ENCODE measurements at places on chromosomes 2 and 18. TPM values are rescaled to one million over a fixed set of nuclear protein-coding genes. Genes with fewer than 3 reads are reported as not detected.

The CHRNA1 gene
- 0.25 TPM for total RNA-seq

The CIB4 gene
- total RNA-seq: not detected

The FAM237A gene
- total RNA-seq: not detected

The PIEZO2 gene
- total RNA-seq: not detected

The WNT6 gene
- total RNA-seq: not detected

The CFAP53 gene
- total RNA-seq: 0.35 TPM

The UGT1A10 gene
- not detected for total RNA-seq

The COLEC12 gene
- total RNA-seq: not detected

The CRACDL gene
- 0.10 TPM for total RNA-seq

The CACNB4 gene
- total RNA-seq: 0.30 TPM

The IL37 gene
- total RNA-seq: not detected

DNA sequence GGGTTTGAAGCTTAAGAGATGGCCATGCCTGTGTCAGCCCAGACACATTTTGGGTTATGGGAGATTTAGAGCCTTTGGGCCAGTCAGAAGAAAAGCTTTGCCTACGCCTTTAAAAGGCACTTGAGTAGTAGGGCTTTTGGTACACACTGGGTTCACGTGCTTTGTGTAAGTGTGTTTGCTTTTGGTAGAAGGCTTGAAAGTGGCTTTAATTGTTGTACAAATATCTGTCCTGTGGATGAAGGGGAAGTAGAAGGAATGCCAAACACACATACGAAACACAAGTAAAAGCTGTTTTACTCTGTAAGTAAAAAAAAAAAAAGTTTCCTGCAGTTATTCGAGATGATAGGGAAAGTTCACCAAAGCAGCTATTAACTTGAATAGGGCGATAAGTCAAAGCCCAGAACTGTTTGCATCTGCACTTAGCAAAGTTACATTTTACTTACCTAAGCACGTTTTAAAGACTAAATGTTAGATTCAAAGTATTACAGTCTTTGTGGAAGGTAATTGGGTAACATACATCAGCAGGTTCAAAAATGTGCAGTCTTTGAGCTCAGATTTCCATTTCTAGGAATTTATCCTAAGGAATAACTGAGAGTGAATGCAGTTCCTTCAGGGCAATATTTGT is 75.4 kb downstream of the STK25 start:
- no peak overlapping the region for H3K27ac ChIP-seq
- H3K36me3 ChIP-seq: peaks cover 16% of the 10 kb centered on the region
- no peak for DNase-seq
- H3K27me3 ChIP-seq: no peaks in the 10 kb centered on the region
- no peaks in the 10 kb centered on the region for H3K4me1 ChIP-seq
- no peak overlapping the region for H3K4me3 ChIP-seq

GRCh38 chr18:48404716-48405507 is 4.3 kb downstream of the ZBTB7C start:
- H3K27ac ChIP-seq: no peak overlapping the region
- no peak for DNase-seq
- H3K27me3 ChIP-seq: peaks cover 7% of the 10 kb centered on the region
- H3K4me1 ChIP-seq: peaks cover 7% of the 10 kb centered on the region
- no peak overlapping the region for H3K4me3 ChIP-seq
- H3K36me3 ChIP-seq: no peaks in the 10 kb centered on the region

- H3K4me3 ChIP-seq: no peak overlapping the region
- H3K27ac ChIP-seq: no peak overlapping the region
- H3K4me1 ChIP-seq: no peaks in the 10 kb centered on the region
- DNase-seq: no peak
- no peaks in the 10 kb centered on the region for H3K27me3 ChIP-seq
Measured at GRCh38 chr2:152925547-152926448, 207.4 kb downstream of the ARL6IP6 start.

DNA sequence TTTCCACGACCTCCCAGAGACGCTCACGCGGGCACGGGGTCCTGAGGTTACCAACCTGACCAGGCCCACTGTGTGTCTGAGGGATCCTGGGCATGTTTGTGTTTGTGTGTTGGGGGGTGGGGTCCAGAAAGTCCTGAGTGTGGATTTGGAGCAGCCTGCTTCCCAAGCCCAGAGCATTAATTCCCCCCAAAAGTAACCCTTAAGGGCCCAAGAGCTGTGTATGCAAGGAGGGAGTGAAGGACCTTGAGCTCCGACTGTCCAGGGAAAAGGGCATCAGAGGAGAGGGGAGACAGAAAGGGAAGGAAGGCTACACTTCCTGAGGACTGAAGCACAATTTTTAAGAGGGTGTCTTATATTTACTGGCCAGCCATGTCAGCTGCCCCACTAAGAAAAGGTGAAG is 5.2 kb upstream of the SIX3 start:
- H3K27ac ChIP-seq: no peak overlapping the region
- H3K27me3 ChIP-seq: peaks cover 14% of the 10 kb centered on the region
- no peaks in the 10 kb centered on the region for H3K36me3 ChIP-seq
- no peak for DNase-seq

DNA sequence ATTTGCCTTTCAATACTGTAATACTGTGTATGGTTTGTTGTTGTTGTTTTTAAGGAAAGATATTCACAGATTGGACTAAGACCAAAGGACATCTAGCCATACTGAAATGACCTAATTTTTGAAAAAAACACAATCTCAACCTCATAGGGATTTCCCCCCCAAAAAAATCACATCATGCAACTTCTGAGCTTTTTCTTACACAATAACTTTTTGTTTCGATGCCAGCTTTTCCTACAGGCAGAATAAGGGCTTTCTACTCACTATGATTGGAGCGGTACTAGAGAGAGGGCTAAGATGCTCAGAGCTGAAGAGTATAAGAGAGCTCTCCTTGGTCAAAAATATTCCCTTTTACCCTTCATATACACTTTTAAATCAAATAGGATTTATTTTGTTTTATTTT is 32.4 kb upstream of the SLC3A1 start:
- H3K36me3 ChIP-seq: no peaks in the 10 kb centered on the region
- H3K27ac ChIP-seq: no peak overlapping the region
- no peak overlapping the region for H3K4me3 ChIP-seq
- no peak for DNase-seq
- no peaks in the 10 kb centered on the region for H3K27me3 ChIP-seq

DNA sequence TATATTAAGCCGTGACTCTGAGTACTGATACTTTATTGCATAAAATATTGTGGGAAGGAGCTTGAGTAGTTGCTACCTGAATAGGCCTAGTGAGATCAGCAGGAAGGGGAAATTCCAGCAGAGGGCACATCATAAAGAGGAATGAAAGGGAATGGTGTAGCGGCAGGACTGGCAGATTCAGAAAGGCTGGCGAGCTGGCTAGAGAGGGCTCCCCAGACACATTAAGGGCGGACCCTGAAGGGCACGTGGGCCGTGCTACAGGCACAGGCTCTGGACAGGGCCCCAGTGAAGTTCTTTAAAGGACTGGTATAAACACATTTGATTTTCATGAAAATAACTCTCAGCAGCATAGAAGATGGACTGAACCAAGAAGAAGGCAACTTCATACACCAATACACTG is 43.0 kb downstream of the PTPN2 start:
- H3K4me1 ChIP-seq: peaks cover 58% of the 10 kb centered on the region
- peaks cover 5% of the 10 kb centered on the region for H3K36me3 ChIP-seq
- no peaks in the 10 kb centered on the region for H3K27me3 ChIP-seq
- H3K27ac ChIP-seq: peak overlapping the region; percentile 83
- no peak for DNase-seq

- no peak for DNase-seq
- no peak overlapping the region for H3K4me3 ChIP-seq
- no peak overlapping the region for H3K27ac ChIP-seq
- H3K27me3 ChIP-seq: no peaks in the 10 kb centered on the region
Measured at GRCh38 chr2:111670776-111671175, 213.2 kb downstream of the ANAPC1 start.

DNA sequence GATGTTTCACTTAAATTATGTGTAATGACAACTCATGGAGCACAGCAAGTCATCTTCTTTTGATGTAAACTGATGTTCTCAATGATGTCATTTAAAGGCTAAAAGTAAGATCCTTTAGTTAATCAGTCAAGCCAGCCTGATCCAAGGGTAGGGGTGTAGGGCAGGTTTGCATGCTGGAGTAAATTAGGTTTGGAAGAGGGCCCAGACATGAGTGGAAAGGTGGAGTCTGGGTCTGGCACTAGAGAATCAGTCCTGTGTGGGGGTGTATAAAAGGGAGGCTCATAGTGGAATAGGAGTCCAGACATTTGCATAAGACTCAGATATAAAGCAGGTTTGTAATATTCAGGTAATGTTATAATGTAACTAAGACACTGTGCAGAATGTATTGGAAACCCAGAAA is 88.8 kb upstream of the NYAP2 start:
- H3K4me3 ChIP-seq: no peak overlapping the region
- H3K27ac ChIP-seq: no peak overlapping the region
- no peaks in the 10 kb centered on the region for H3K4me1 ChIP-seq
- H3K36me3 ChIP-seq: no peaks in the 10 kb centered on the region

GRCh38 chr2:152587187-152587947 is 129.9 kb downstream of the PRPF40A start:
- no peak for DNase-seq
- H3K4me1 ChIP-seq: no peaks in the 10 kb centered on the region
- no peaks in the 10 kb centered on the region for H3K36me3 ChIP-seq
- peaks cover 2% of the 10 kb centered on the region for H3K27me3 ChIP-seq
- no peak overlapping the region for H3K27ac ChIP-seq

- H3K27me3 ChIP-seq: no peaks in the 10 kb centered on the region
- no peaks in the 10 kb centered on the region for H3K4me1 ChIP-seq
- no peak overlapping the region for H3K4me3 ChIP-seq
- no peak for DNase-seq
- H3K27ac ChIP-seq: no peak overlapping the region
- no peaks in the 10 kb centered on the region for H3K36me3 ChIP-seq
Measured at GRCh38 chr2:82224301-82224940, 1919.9 kb upstream of the LRRTM1 start.

GRCh38 chr2:157990173-157990572 is 111.5 kb upstream of the UPP2 start:
- no peaks in the 10 kb centered on the region for H3K4me1 ChIP-seq
- no peak overlapping the region for H3K4me3 ChIP-seq
- H3K36me3 ChIP-seq: no peaks in the 10 kb centered on the region
- DNase-seq: no peak
- H3K27me3 ChIP-seq: peaks cover 4% of the 10 kb centered on the region

- no peak for DNase-seq
- no peaks in the 10 kb centered on the region for H3K36me3 ChIP-seq
- H3K4me1 ChIP-seq: no peaks in the 10 kb centered on the region
Measured at GRCh38 chr2:18741895-18742732, 152.7 kb upstream of the NT5C1B start.

DNA sequence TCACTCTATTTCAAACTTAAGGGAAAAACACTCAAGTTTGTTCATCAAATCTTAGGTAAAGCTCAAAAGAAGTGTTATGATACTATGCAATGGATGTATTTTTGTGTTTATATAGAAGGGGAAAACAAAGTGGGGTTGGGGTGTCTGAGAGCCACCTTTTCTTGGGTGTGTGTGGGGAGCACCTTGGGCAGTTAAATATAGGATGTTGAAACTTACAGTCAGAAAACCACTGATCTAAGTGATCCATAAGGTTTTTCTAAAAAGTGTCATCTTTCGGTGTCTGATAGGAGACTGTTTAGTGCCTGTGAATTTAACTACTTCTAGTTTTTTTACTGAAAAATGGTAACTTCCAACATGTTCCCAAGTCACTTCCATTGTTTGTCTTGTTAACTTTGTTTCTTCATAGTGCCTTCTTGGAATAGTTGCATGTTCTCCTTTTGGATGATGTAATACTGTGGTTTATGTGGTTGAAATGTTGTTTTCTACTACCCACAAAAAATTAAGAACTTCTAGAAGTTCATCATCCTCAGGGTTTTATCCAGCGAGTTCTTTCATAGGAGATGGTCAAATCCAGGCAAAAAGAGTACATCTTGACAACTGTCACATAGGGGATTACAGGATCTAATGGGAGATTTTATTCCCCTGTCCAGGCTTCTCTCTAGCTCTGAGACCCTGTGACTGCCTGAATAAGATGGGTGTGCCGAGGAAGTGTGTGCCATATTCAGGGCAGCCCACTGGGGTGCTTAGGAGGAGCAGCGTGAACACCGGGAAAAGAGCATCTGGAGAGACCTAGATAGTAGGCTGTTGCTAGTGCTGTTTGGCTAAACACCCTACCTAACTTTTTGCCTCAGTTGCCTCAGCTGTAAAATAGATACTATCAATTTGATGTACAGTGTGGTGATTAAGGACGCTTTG is 46.2 kb downstream of the CAB39 start:
- no peak overlapping the region for H3K4me3 ChIP-seq
- H3K27ac ChIP-seq: no peak overlapping the region
- H3K36me3 ChIP-seq: peaks cover 33% of the 10 kb centered on the region
- DNase-seq: no peak

DNA sequence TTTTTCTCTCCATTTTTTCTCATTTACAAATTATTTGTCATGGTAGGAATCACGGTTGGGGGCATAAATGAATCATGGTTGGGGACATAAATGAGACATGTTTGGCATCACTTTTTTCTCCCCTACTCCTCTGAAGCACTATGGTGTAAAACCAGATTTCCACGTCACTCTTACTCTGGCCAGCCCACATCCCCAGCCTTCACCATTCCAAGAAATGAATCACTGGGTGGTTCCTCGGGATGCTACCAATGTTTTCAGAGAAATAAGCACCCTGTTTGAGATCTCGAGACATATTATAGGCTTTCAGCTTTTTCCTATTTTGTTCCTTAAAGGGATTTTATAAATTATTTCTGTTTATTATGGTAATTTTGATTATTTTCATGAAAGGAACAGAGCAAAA is 155.0 kb upstream of the SLC8A1 start:
- no peaks in the 10 kb centered on the region for H3K4me1 ChIP-seq
- H3K27ac ChIP-seq: no peak overlapping the region
- no peaks in the 10 kb centered on the region for H3K36me3 ChIP-seq

GRCh38 chr2:31161637-31162036 is 23.4 kb upstream of the GALNT14 start:
- H3K4me1 ChIP-seq: no peaks in the 10 kb centered on the region
- H3K4me3 ChIP-seq: no peak overlapping the region
- H3K27me3 ChIP-seq: peaks cover 4% of the 10 kb centered on the region
- no peak for DNase-seq
- H3K36me3 ChIP-seq: no peaks in the 10 kb centered on the region

- no peak overlapping the region for H3K27ac ChIP-seq
- H3K4me1 ChIP-seq: no peaks in the 10 kb centered on the region
- no peak overlapping the region for H3K4me3 ChIP-seq
- no peaks in the 10 kb centered on the region for H3K27me3 ChIP-seq
Measured at GRCh38 chr2:172949522-172949921, 126.1 kb upstream of the MAP3K20 start.

Data from CD4-positive, CD25-positive, alpha-beta regulatory T cell (primary cell).